ENCODE measurements at places on chromosomes 11 and 22.

GRCh38 chr11:8207080-8208000, 38.5 kb upstream of the RIC3 start:
- DNase-seq, result no peak

DNA sequence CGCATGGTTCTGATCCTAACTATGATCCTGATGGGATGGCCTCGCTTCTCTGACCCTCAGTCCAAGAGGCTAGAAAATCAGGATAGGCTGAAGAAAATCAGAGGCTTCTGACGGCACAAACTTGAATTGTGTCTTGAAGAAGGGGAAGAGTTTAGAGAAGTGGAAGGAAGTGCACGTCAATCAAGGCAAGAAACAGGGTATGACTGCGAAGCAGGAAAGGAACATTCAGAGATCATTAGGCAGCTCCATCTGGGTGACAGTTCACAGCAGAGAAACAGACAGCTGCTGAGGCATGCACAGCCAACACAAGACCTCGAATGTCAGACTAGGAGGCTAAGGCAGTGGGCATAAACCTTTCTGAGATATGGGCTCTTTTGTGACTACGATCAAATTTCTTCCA, 29.3 kb downstream of the CLPB start:
- DNase-seq, result no peak

DNA sequence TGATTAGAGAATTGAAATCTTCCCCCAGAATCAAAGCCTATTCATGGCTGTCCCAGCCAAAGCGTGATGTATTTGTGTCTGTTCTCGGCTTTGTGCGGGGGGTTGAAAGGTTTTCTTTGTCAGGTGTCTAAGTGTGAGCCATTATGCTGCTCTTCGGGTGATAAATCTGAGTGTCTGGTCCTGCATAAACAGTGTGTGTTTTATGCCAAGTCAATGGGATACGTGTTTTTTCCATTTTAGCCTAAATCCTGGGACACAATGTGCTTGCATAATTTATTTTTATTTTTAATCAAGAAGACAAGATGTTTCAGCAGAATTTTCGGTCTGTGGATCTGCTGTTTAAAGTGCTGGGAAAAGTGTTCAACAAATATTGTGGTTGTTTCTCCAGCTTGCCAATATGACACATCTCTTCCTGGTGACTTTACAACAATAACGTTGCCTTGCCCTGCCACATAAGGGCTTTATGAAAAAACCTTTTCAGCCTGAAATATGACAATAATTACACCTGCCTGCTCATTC, 267.8 kb downstream of the TBC1D22A start:
- DNase-seq, result no peak

GRCh38 chr11:97888641-97889040, 1132.1 kb upstream of the CNTN5 start:
- no peak for DNase-seq

GRCh38 chr11:30760345-30760744, 174.2 kb upstream of the MPPED2 start:
- no peak for DNase-seq

DNA sequence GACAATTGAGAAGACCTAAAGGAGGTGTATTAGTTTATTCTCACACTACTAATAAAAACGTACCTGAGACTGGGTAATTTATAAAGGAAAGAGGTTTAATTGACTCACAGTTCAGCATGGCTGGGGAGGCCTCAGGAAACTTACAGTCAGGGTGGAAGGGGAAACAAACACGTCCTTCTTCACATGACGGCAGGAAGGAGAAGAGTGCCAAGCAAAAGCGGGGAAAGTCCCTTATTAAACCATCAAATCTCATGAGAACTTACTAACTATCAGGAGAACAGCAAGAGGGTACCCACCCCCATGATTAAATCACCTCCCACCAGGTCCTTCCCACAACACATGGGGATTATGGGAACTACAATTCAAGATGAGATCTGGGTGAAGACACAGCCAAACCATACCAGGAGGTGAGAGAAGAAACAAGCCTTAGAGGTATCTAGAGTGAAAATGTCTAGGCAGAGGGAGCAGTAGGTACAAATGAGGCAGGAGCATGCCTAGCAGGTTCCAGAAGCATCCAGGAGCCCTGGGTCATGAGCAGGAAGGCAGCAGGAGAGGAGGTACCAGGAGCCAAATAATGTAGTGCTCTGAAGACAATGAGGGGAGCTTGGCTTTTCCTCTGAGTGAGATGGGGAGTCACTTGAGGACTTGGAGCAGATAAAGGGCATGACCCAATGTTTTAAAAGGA, 31.6 kb downstream of the IL10RA start:
- no peak for DNase-seq

GRCh38 chr11:27722117-27722952, 22.1 kb upstream of the BDNF start:
- peak; percentile 30 for DNase-seq

DNA sequence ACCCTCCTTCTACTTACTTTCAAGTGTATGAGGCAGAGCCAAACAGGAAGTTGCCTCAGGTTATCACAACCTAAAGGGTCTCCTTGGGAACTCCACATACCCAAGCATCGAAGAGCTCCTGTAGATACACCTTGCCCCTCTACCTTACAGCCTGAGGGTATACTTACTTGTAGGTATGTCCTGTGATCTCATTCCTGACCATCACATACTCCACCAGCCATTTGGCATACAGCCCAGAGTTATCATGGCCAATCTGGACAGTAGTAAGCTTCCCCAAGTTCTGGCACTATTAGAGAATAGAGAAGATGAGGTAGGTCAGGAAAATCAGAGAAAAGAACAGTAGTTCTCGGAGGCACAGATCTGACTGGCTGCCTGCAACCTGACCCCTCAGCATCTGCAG, 53.4 kb upstream of the SCUBE2 start:
- DNase-seq, result no peak

DNA sequence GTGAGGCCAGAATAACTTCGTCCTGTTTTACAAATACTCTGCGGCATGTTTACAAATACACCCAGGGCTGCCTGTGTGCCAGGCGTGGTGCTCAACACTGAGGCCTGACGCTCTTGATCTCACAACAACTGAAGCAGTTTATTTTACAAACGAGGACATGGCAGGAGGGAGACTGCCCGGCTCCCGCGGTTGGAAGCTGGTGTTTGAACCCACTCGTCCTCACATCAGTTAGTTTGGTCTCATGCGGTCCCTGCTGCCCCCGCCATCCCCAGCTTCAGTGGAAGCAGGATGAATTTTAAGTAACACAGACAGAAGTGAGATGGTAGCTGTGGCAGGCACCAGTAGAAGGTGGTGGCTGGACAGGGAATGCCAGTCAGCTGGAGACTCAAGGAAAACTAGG, 16.4 kb downstream of the KIAA0930 start:
- no peak for DNase-seq

DNA sequence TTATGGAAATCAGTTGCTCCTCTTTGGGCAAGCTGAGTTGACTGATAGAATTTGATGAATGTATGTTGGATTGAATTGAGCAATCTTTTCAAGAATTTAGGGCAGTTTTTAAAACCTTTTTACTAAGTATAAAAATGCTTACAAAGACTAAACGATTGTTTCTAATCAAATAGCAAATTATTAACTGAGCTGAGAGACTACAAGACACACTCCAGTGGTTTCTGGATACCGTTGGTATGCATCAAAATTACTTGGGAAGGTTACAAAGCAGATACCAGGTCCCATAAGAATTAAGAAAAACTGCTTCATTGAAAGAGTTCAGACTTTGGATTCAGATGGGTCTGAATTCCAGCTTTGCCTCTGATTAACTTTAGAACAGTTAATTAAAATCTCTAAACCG, 721.4 kb downstream of the FAM181B start:
- no peak for DNase-seq

Data from spinal cord (tissue), 10 donors.